ELR (cell line): ENCODE measurements at places on chromosomes 13 and 19.
A peak's percentile ranks its signal among the peaks of the same experiment; 100 is the strongest.

GRCh38 chr19:50794876-50795663, 4.9 kb downstream of the ACP4 start:
- peak; percentile 59 for DNase-seq

- DNase-seq = no peak
Observed at GRCh38 chr13:98664510-98664909, 87.6 kb upstream of the STK24 start.

- DNase-seq = peak; percentile 40
Observed at GRCh38 chr19:40231544-40232424, 5.3 kb upstream of the CCNP start.

DNA sequence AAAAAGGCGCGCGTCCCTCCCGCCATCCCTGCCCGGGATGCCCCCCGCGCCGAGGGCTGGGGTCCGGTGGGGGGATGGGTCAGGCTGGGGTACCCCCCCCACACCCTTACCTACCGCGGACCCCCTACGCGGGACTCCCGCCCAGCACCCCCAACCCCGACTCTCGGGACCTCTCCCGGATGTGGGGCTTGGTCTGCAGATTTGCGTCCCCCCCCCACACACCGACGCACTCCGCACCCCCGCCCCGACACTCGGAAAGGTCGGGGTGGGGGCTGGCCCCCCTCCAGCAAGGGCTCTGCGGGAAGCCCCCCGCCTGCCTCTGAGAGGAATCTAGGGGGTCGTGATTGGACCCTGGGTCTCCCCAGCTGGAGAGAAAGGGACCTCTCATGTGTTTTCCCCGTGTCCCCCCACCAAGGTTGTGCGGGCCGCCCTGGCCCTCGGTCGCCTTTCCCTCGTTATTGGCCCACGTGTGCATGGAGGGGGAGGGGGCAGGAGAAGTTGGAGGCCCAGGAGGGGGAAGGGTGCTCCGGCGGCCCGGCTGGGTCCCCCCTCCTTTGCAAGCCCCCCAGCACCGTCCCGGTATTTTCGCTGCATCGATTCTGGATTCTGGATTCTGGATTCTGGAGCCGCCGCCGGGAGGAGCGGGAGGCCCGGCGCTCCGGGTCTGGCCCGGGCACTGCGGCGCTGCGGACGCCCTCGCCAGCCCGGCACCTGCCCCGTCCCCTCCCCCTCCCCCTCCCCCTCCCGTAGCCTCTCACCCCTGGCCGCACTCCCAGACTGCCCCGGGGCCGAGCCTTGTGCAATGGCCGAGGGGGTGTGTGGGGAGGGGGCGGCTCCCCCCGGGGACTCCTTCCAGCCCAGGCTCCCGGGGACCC, 607 bp downstream of the NFIC start:
- DNase-seq = peak; percentile 61

GRCh38 chr19:1168572-1169410, 5.3 kb downstream of the SBNO2 start:
- peak; percentile 95 for DNase-seq

- no peak for DNase-seq
Observed at GRCh38 chr13:49643035-49643646, 14.8 kb downstream of the ARL11 start.

DNA sequence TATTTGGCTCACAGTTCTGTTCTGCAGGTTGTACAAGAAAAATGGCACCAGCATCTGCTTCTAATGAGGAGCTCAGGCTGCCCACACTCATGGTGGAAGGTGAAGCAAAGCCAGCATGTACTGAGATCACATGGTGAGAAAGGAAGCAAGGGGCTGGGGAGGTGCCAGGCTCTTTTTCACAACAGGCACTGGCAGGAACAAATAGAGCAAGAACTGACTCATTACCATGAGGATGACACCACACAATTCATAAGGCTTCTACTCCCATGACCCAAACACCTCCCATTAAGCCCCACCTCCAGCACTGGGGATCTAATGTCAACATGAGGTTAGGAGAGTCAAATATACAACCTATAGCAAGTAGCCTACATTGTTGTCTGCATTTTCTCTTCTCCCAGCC, 522.6 kb downstream of the RFC3 start:
- peak; percentile 40 for DNase-seq

DNA sequence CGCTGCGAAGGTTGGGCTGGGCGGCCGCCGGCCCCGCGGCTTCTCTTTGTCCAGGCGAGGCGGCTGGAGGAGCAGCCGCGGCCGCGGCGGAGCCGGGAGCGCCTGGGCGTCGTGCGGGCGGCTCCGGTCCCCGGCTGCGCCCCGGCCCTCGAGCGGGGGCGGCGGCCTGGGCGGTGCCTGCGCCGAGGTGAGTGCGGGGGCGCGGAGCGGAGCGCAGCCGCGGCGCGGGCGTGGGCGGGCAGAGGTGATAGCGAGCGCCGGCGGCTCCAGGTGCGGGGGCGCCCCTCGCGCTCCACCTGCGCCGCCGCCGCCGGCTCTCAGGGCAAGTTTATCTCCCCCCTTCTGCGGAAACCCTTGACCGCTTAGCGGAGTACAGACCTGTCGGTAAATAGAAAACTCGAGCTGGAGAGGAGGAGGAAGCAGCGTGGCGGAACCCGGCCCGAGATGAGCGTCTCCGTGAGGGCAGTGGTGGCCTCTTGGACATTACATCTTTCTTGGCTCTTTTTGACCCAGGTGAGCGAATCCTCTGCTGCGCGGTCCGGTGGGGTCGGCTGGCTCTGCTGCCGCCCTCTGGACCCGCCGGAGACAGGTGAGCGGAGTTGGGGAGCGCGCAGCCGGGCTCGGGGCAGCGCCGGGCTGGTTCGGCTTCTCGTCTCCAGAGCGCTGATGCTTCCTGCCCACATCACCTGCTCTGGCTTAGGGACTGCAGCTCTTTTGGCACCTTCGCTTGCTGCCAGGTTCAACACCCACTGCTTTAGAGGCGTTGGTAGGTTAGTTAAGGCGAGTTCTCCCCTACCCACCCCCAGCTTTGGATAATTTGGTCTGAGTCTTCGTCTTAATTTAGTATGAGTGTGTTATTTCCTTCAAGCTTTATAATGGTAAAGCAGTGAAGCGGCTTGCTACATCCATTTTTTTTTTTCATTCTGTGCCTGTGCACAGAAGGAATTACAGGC, at the start of gene MTUS2:
Gene MTUS2, plus strand, starts transcription at position 241 of the 953 bp plus-strand sequence.
- no peak for DNase-seq

DNA sequence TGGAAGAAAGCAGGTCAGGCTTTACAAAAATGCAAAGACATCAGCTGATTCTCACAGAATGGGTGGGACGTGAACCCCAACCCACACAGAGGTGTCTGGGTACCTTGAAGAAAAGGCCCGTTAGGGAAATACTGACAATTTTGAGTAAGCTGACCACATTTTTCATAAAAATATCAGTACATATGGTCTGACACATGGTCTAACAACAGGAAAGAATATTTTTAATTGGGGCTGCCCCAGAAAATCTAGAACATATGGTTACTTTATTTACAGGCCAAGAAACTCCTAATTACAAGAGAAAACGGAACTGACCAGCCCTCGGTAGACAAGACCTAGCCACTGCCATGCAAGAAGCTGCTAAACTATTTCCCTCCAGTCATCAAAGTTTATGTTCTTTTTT, 48.7 kb upstream of the ITM2B start:
- no peak for DNase-seq

DNA sequence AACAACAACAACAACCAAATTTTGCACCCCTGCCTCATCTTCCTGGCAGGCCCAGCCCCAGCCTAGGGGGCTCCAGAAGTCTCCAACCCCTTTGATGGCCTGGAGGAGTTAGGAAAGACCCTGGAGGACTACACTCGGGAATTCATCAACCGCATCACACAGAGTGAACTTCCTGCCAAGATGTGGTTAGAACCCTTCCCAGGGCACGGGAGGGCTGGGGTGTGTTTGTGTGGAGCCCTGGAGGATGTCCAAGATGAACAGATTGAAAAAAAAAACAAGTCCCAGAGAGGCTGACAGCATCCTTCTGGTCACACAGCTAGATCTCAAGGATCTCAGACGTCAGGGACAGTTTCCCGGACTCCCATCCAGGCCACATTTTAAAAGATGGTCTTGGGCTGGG, 13.3 kb downstream of the APOC1 start:
- DNase-seq = no peak

GRCh38 chr19:55578761-55579747, 1.6 kb downstream of the ZNF579 start:
- no peak for DNase-seq

DNA sequence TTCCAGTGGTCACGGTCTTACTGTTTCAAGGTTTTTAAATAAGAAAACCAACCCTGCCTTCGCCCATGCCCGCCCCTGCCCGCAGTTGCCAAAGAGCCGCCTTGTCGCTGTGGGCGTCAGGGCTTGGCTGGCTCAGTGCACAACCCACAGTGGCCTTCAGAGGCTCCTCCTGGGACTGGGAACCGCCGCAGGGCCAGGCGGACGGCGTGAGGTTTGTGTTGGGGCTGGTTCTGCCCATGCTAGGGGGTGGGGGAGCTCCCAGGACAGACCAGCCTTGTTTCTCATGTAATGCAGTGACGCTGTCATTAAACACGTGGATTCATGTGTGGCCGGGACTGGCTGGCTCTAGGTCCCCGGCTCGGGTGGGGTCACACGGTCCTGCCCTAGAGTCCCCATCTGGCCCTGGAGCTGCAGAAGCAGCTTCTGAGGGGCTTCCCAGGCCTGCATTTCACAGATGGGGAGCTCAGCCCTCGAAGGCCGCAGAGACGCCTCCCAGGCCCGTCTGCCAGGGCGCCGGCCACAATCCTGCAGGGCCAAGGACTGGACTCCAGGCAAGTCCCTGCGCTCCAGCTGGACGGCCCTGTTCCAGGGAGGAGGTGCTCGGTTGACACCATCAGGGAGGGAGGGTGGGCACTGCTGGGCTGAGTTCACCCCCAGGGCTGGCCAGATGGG, 2.4 kb upstream of the TEKTIP1 start:
- DNase-seq = no peak

GRCh38 chr19:58007285-58007684, 4.7 kb upstream of the ZNF606 start:
- DNase-seq = peak; percentile 15

- DNase-seq = peak; percentile 78
Observed at GRCh38 chr13:42876887-42877545, 95.6 kb downstream of the FAM216B start.
